Left ventricle myocardium inferior (tissue), 1 donor: ENCODE measurements at places on chromosomes 12 and 14.

- DNase-seq, result no peak
These were observed 10.6 kb downstream of the EML1 start for GRCh38 chr14:99803803-99804202.

DNA sequence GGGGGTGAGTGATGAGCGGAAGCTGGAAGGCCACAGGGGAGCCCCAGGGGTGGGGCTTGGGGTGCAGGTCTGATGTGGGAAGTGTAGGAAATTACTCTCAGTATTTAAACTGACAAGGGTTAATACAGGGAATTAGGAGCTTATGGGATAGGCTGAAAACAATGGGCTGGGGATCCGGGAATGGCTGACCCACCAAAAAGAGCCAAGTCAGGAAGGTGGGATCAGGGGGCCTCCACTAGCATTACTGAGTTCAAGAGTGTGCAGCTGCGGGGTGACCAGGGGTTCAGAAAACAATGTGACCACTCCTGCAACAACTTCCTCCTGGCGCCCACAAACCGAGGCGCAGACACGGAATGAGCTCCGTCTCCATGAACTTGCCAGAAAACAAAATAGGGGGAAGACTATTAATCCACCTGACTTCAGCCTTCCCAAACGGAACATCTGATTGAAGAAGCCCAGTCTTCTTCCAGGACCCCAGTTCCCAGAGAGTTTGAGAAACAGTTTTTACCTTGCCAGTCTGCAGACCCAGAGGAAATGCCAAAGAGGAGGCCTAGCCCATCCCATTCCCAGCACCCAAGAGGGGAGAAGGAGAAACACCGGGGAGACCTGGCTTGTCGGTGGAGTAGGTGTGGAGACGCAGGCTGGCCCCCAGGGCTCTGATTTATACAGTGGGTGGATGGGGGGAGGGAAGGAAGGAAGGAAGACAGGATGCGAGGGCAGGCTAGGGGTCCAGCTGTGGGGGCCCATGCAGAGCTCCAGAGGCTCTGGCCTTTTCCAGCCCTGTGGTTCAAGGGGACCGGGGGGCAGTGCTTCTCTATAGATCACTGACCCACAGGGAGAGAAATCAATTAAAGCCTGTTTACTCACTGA, 16.5 kb upstream of the YY1 start:
- no peak for DNase-seq

DNA sequence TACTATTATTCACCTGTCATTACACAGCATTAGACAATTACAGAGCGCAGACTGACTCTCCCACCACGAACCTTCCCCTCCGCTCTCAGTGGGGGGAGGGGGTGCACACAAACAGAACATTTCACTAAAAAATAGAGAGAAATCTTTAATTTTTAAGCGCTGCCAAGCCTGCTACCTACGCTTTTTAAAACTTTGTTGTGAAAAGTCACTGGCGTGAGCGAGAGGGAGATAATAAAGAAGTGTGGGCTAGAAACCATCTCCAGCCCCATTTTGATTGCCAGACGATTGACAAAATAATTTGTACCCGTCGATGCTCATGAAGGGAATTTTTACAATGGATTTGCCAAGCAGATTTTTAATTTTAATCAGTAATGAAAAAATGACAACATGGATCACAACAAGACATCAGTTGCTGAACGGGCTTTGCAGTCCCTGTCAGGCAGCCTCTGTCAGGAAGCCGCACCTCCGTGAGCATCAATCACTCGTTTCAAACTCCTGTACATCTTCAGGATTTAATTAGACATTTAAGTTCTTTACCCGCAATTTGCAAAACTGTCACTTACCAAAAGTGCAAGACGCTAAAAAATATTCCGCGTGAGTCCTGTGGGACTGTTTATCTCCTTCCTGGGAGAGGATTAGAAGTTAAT, 209.1 kb downstream of the BCL11B start:
- no peak for DNase-seq

DNA sequence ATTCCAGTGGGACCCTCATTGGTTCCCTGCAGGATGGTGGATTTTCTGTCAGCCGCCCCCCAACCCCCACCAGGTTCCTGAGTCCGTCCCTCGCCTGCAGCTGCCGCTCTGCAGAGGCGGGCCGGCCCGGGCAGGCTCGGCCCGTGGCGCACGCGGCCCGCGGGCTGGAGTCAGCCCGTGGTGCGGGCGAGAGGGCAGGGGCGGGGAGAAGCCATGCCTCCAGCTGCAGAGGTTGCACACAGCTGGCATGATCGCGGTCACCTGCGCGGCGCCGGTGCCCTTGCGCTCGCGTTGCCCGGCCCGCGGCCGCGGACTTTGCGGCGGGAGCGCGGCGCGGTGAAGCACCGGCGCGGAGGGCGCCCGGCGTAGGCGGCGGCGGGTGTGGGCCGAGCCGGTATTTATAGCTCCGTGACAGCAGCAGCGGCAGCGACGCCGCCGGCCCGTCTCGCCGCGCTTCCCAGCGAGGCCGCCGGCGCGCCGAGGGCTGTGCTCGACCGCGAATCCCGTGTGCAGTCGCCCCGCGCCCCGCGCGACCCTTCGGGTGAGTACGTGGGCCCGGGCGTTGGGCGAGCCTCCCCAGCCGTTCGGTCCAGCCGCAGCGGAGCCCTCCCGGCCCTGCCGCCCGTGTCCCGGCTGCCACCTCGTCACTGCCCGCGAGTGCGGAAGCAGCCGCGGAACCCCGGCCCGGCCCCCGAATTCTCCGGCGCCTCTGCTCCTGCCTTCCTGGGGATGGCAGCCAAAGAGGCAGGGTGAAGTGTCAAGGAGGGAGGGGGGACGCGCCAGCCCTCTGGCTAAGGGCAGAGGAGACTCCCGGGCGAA, at the start of gene TMEM117:
Gene TMEM117 (plus strand): TSS at position 426 of the 819 bp plus-strand sequence.
- peak; percentile 83 for DNase-seq

GRCh38 chr12:7072554-7072953, 12.0 kb downstream of the C1S start:
- no peak for DNase-seq

- no peak for DNase-seq
These were observed 22.5 kb upstream of the WSCD2 start for GRCh38 chr12:108106599-108106998.

- DNase-seq, result no peak
These were observed 24.0 kb downstream of the PLEKHH1 start for GRCh38 chr14:67557118-67557517.

- no peak for DNase-seq
These were observed 8.3 kb downstream of the TRAF3 start for GRCh38 chr14:102785595-102785963.

GRCh38 chr12:103282124-103282523, 213.6 kb downstream of the C12orf42 start:
- no peak for DNase-seq

GRCh38 chr12:4068981-4069669, 195.9 kb upstream of the PARP11 start:
- no peak for DNase-seq

DNA sequence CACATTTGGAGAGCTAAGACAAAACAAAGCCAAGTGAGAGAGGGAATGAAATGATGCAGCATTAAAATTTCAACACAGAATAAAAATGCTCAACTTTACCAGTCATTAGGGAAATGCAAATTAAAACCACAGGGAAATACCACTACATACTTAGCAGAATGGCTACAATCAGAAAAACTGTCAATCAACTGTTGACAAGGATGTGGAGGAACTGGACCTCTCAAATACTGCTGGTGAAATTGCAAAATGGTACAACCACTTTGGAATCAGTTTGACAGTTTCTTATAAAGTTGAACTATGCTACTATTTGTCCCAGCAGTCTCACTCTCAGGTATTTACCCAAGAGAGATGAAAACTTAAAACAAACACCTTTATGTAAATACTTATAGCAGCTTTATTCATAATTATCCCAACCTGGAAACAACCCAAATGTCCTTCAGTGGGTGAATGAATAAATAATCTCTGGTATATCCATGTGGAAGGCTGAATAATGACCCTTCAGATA, 43.8 kb upstream of the KTN1 start:
- no peak for DNase-seq

DNA sequence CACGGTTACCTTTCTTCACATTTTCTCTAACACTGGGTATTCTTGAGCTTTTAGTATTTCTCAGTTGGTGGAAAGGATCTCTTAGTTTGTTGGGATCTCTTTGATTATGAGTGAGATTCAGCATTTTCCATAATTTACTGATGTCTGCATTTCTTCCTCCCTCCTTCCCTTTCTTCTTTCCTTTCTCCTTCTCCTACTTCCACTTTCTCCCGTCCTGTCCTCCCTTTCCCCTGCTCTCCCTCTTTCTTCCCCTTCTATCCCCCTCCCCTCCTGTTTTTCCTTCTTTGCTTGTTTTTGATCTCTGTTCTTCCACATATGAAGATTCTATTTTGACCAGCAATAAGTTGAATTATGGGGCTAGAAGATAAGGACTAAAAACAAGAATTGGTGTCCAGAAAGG, 66.9 kb downstream of the FUT8 start:
- no peak for DNase-seq

DNA sequence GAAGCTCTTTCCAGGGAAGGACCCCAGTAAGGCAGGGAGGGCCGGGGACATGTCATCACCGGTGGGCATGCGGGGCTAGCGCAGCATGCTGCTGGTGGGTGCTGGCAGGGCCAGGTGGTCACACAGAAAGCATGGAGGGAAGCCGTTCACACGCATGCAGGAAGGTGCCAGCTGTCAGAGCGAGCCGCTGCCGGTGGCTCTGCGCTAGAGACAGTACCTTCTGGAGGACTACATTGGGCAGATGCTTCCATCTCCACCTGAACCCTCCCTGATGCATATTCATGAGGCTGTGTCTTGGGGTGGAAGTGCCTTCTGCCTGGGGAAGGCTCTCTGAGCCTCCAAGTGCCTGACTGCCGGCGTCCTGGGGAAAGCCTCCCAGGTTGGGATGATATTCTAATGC, 203.8 kb downstream of the CALM1 start:
- no peak for DNase-seq

DNA sequence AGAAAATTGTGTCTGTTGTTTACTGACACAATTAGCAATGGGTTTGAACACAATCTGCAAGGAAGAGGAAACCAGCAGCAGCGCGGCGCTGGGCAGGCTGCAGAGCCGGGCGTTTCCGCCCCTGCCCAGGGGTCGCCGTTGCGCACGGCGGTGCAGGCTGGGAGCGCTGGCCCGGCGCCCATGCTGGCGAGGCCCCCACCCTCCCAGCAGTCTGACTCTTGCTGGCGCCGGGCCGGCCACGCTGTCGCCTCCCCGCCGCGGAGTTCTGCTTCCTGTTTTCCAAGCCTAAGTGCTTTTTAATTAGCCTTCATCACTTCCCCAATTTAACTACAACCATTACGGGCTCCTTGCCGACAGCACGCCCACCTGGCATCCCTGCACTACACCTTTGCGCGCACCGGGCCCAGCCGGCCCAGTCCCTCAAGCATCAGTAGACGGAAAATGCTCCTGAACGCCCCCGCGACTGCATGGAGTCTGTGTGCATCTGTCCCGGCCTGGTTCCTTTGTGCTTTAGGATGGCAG, 212.1 kb downstream of the GXYLT1 start:
- peak; percentile 82 for DNase-seq

DNA sequence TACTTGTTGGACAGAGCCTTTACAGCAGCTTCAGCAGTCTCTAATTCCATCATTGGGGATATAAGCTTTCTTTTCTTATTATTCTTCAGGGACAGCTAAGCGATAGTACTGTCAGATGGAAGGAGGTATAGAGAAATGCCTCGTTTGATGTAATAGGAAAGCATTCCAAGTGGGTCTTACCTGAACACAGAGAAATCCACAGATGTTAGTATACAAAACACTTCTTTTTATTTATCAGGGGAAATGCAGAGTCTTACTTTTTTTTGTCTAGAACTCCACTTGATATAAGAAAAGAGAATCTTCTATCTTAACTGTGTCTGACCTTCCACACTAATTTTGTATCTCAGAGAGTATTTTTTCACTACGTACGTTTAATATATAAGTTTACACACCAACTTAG, 1.9 kb downstream of the SYT1 start:
- no peak for DNase-seq

DNA sequence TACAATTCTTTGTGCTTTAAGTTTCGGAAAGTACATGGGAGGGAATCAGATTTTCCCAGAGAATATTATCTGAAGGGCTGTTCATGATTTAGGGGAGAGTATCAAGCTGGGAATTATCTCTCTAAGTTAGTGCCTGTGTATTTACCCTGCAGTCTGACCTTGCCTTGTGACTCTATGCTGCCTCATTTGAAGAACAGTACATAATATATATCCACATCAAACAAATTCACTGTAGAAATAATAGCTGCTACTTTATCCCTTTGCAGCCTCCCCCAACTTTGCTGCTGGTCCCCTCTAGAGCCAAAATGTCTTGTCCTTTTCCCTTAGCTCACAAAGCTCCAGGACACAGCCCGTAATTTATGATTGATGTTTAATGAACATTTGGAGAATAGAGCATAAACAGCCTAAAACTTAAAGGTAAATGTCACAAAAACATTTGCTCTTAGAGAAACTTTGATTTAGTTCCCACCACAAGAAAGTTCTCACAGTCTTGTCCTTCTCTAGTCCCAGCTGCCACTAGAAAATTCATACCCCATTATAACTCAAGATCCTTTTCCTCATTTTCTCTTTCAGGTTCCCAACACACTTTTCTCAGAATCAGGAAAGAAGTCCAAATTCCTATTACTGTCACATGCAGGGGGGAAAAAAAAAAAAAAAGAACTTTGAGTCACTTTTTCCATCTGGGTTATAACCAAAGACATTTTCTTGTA, 1009.6 kb downstream of the FLRT2 start:
- no peak for DNase-seq

DNA sequence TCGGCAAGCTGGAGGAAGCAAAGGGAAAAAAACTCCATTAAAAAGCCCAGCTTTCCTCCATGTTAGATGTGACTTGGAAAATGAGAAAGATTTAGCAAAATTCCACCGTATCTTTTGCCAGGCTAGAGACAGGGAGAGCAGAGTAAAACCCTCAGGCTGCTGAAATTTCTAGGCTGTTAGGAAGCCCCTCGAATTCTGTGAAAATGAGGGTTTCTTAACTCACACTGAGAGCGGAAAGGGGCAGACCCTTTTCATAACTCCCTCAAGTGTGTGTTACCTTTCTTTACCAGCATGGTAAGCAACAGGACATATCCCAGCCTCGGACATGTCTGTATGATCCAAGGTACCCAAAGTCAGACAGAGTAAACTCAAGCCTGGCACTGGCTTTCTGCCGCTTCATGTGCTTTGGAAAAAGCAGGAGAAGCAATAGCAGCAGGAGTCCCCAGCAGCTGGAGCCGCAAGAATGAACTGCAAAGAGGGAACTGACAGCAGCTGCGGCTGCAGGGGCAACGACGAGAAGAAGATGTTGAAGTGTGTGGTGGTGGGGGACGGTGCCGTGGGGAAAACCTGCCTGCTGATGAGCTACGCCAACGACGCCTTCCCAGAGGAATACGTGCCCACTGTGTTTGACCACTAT, at the start of gene RHOJ:
Gene RHOJ (plus strand): TSS at position 37 of the 637 bp plus-strand sequence. CDS start 427 bp downstream, at position 464.
- DNase-seq, result peak; percentile 22

DNA sequence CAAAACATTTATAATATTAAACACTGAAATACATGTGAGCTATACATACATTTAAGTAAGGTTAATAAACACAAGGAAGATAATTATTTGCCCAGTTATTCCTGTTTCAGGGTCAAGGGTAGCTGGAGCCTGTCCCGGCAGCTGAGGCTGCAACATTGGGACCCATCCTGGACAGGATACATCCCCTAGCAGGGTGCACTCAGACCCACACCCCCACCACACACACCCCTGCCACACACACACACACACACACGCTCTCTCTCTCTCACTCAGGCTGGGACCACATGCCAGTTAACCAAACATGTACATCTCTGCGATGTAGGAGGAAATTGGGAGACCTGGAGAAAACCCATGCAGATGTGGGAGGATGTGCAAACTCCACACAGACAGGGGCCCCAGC, 112.6 kb upstream of the TMCC3 start:
- no peak for DNase-seq

- no peak for DNase-seq
These were observed 4.9 kb downstream of the PLEKHG3 start for GRCh38 chr14:64709126-64709525.
